EH (cell line): ENCODE measurements at places on chromosomes 2 and 18.
A peak's percentile ranks its signal among the peaks of the same experiment; 100 is the strongest.

GRCh38 chr2:9089831-9090230 lies 86.3 kb upstream of the MBOAT2 start:
- peak; percentile 21 for DNase-seq

DNA sequence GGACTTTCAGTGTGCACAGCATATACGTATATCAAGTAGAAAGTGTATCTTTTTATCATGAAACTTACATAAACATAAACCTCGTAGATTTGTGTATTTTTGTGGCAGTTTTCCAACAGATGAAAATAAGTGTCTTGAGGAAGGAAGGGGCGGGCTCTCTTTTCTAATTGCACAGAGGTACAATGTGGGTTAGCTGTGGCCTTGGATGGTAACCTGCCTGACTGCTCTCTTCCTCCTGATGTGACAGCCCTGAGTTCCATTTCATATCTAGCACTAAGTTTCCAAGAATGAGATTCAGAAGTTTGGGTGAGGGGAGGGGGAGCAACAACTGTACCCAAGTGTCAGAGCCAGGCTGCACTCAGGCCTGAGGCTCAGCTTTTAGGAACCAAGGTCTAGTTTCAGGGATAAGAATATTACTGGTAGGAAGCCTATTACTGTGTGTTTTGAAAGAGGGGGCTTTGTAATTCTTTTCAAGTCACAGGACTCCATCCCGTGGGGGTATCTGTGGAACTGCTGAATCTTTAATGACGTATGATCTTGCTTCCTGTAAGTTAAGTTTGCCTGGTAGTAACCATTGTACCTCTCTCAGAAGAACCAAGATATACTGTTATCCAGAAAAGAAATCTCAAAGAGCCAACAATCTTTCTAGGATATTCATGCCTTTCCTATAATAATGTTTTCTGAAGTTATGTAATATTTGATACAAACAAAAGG lies 483.7 kb downstream of the PTPRM start:
- DNase-seq = no peak

DNA sequence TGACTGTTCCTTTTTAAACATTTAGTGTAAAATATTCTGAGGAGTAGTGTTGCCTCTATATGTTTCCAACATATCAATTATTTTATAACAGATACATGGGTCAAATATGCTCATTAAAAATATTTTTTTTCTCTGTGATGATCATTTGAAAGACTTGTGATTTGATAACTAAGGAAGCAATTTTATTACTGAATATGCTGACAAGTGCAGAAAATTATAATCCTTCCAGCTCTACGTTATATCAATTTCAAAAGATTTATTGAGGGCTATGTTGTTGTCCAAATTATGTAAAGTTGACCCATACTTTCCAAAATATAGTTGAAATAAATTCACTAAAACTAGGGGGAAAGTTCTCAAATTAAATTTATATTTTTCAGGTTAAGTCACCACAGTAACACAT lies 290.6 kb downstream of the NYAP2 start:
- no peak for DNase-seq

DNA sequence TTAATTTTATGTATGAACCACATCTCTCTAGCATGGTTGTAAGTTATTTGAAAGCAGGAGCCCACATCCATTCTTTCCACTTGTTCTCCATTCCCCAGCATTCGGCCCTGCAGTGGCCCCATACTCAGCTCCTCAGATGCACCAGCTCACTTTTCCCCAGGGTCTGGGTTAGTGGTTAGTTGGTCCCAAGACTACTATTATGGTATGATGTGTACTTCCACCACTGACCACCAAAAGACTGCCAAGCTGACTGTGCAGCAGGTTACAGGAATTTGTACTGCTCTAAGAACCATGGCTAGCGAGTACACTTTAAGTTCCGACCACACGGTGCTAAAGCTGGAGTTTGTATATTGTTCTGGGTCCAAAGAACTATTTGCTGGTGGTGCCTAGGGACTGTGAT lies 413.6 kb upstream of the TCF4 start:
- no peak for DNase-seq

DNA sequence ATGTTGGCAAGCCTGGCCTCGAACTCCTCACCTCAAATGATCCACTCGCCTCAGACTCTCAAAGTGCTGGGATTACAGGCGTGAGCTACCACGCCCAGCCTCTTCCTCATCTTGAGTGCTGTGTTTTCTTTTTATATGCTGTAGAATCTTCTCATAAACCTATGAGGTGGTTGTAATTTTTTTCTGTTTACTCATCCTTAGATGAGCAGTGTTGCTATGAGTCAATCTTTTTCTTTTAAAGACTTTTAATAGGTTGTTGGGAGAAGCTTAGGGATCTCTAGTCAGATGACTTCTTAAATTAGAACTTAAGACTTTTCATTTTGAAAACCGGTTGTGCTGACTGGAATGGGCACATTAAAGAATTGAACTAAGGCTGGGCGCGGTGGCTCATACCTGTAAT lies 8.7 kb upstream of the AAK1 start:
- peak; percentile 96 for DNase-seq

DNA sequence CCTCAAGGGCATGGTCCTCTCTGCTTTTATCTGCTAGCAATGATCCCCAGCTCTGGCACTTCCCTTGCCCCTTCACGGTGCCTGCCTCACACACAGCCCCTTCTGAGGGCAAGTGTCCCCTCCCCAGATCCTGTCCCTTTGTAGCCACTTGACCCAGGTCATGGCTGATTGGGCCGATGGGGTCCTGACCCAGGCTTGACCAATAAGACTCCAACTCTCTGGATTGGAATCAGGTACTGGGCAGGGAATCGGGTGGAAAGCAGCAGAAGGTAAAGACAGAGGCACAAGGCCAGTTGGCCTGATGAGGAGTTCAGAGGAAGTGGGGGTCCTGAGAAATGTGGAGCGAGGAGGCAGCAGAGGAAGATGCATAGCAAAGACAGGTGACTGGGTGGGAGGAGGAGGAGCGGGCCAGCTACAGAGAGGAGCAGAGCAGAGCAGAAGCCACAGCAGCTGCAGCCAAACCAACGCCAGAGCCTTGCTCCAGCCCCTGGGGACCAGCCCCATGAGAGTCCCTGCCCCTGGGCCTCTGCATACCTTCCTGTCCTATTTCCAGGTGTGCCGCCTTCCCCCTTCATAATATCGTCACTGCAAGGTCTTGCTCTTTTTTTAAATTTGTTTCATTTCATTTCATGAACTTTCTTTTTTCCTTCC lies 39.1 kb downstream of the CAPN13 start:
- no peak for DNase-seq

DNA sequence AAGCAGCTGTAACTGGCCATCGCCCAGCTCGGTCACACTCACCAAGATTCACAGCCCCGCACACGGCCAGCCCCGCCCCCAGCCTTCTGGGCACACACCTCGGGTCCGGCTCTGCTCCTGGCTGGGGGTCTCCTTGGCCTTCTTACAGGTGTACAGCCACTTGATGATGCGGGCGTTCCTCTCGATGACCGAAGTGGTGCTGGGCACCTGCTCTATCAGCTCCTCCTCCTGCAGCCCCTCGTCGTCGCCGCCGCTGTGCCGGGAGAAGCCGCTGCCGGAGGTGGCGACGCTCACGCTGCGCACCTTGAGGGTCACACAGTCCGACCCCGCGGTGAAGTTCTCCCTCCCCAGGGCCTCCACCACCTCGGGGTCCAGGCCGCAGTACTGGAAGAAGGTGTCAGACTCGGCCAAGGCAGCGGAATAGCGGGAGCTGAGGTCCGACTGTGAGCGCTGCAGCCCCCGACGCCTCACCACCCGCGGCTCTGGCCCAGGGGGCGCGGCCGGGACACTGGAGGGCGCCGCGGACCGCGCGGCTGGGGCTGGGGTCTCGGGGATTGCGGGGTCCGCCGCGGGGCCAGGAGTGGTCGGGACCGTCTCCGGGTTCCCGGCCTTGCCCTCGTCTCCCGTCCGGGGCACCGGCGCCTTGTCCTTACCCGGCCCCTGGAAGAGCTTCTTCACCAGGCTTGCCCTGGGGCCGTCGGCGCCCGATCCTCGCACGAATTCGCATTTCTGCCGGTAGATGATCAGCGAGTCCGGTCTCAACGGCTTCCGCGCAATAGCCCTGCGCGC lies 769 bp downstream of the FAM110C start:
- DNase-seq = no peak

- no peak for DNase-seq
Measured at GRCh38 chr18:44668270-44668975, 12.3 kb upstream of the SETBP1 start.

GRCh38 chr2:74632939-74633312 lies 15.2 kb downstream of the M1AP start:
- no peak for DNase-seq

GRCh38 chr2:99238599-99238998 lies 16.9 kb downstream of the LYG2 start:
- DNase-seq = no peak

DNA sequence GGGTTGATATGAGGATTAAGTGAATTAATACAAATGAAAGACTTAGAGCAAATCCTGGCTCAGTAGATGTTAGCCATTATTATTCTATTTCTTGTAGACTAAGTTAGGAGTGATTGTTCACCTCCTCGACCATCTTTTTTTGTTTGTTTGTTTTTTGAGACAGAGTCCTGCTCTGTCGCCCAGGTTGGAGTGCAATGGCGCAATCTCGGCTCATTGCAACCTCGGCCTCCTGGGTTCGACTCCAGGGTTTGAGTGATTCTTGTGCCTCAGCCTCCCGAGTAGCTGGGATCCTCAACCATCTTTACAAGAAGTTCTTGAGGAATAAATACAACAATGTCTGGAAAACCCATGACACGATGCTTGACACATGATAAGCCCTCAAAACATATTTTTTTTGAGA lies 12.7 kb downstream of the TRIM54 start:
- no peak for DNase-seq

DNA sequence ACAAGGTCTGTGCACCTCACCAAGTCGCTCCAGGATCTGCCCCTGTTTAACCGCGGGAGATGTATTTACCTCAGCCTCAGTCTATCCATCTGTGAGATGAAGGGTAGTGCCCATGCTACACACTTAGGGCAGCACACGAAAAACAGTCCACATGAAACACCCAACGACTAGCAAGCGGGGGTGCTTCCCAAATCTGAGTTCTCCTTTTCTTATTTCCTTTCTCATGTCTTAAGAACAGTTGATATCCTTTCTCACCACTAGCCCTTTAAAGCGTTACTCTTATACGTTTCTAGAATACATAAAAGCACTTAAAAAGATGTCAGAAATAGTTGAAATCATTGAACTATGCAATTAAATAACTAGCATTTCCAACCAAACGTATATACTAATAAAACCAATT lies 207.3 kb upstream of the PXDN start:
- DNase-seq = no peak

- DNase-seq = no peak
Measured at GRCh38 chr18:5891854-5892215, 3.5 kb downstream of the TMEM200C start.

GRCh38 chr18:34840256-34840826 lies 130.2 kb downstream of the DTNA start:
- DNase-seq = no peak

DNA sequence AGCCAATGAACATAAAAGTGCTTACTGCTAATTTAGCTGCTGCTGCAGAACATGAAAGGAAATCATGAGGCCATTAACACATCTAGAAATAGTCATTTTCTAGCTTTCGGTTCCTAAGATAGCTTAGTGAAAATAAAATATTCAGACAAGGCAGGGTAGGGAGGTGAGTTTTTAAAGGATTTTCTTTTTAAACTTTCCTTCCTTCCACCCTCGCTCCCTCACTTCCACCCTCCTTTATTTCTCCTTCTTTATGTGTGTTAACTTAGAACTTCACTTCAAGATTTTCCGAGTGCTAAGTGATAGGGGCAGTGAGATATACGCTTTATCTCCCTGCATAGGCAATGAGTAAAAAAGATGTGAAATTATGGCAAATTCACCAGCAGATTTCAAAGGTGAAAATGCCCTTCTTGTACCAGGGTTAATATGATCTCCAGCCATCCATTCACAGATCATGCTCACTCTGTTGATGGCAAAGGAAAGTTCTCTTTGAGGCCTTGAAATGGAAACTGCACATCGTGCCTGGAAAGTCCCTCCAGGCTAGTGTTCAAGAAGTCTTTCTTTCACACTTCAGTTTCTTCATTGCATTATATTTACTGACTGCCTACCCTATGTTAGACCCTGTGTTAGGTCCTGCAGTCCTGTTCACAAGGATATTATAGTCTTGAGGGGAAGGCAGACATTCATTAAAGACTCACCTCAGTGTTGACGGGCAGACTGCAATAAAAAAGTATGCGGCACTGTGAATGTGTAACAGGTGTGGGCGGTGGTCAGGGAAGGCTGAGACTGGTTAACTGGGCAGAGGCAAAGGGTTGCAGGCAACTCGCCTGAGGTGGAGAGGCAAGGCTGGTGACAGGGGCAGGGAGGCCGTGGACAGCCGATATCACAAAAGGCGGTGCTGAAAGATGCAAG lies 200.8 kb downstream of the PLCL1 start:
- no peak for DNase-seq

GRCh38 chr2:169658877-169659276 lies 35.3 kb downstream of the CFAP210 start:
- no peak for DNase-seq

GRCh38 chr18:37222999-37223378 lies 342.6 kb downstream of the CELF4 start:
- DNase-seq = no peak

GRCh38 chr2:241561832-241562231 lies 3.3 kb downstream of the BOK start:
- peak; percentile 78 for DNase-seq

GRCh38 chr2:214481204-214481603 lies 70.3 kb downstream of the VWC2L start:
- DNase-seq = peak; percentile 37

- DNase-seq = no peak
Measured at GRCh38 chr2:160940271-160940670, 220.0 kb upstream of the TANK start.

DNA sequence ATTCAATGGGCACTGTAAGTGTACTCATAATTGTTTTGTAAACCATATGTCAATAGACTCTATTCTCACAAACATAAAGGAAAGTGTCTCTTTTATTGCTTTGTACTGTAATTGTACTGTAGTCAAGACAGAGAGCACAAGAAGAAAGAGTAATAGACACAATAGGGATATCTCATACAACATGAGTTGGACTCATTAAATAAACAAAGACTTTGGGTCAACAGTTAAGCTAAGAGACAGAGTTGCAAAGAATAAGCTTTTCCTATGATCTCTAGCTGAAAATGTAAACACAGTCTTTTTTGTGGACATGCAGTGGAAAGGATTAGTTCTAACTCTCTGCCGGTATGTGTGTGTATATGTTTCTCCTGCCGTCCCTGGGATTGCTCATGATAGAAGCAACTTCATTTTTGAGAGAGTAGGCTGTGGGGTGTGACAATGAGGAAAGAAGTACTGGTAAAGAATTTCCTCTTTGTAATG lies 13.9 kb upstream of the KYNU start:
- DNase-seq = peak; percentile 41
